ENCODE measurements at places on chromosomes 3 and 15. TPM values are rescaled to one million over a fixed set of nuclear protein-coding genes. Genes with fewer than 3 reads are reported as not detected.

OR5K2 gene
- total RNA-seq, result not detected

MKRN3 gene
- not detected for total RNA-seq

B3GNT5 gene
- 35.2 TPM for total RNA-seq

C3orf22 gene
- not detected for total RNA-seq

ALDH1A2 gene
- total RNA-seq, result 7.5 TPM

UNC13C gene
- total RNA-seq, result not detected

IL12A gene
- 0.29 TPM for total RNA-seq

PPP1R2 gene
- 37.7 TPM for total RNA-seq

ZNF660 gene
- 4.8 TPM for total RNA-seq

IL5RA gene
- total RNA-seq, result not detected

THPO gene
- 1.1 TPM for total RNA-seq

GATA2 gene
- total RNA-seq, result 15.4 TPM

AHSG gene
- not detected for total RNA-seq

EPHB1 gene
- 1.9 TPM for total RNA-seq

GRCh38 chr3:151722856-151723255 is 10.9 kb upstream of the AADACL2 start:
- DNase-seq, result no peak

- DNase-seq, result no peak
Measured at GRCh38 chr3:44055951-44056350, 185.7 kb upstream of the TOPAZ1 start.

DNA sequence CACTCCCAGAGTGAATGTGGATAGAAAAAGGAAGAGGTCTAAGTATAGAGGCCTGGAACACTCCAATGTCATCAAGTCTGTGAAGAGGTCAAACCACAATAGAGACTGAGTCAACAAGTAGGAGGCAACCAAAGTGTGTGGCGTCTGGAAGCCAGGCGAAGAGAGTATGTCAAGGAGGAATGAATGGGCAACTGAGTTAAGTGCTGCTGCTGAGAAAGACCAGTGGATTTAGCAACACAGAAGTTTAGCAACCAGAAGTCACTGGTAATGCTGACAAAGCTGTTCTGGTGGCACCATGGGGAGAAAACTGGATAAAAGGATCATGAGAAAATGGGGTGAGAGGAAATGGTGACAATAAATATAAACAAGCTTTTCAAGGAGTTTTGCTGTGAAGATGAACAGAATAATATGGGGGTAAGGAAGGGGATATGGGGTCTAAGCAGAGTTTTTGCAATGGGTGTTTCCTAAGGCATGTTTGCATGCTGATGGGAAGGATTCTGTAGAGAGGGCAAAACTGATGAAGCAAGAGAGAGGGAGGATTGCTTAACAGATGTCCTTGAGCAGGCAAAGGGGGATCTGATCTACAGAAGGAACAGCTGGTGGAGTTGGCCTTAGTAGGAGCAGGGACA is 38.4 kb downstream of the PCOLCE2 start:
- DNase-seq, result no peak

- no peak for DNase-seq
Measured at GRCh38 chr3:5222283-5223005, 34.9 kb downstream of the EDEM1 start.

DNA sequence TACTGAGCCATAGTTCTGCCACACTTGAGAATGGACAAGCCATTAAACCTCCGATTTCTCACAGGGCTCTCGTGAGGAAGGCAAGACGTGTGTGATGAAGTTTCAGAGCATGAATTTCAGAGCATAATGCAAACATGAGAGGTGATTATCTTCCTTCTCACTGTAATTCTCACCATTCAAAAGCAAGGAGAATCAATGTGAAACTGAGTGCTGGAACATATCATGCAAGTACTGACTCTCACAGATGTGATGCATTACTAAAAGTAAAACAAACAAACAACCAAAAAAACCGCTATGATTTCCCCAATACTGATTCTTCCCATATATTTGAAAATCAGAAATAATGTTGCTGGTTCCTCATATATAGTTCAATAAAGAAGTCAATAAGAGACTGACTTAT is 23.7 kb downstream of the P3H2 start:
- DNase-seq, result no peak

- no peak for DNase-seq
Measured at GRCh38 chr15:80972276-80972675, 17.3 kb downstream of the MESD start.

GRCh38 chr3:21912711-21913110 is 161.7 kb upstream of the ZNF385D start:
- DNase-seq, result no peak

DNA sequence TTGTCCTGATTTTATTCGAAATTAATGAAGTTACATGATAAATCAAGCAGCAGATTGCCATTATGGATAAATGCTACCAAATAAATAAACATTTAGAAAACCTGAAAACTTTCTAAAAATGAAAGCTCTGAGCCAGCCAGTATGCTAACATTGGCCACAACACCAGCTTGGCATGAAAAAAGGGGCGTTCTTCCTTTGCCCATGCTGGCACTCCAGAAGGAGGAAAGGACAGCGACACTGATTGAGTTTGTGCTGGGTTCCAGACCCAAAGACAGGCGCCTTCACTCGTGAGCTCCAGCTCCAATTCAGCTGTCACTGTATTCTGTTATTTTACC is 5.1 kb downstream of the STIMATE start:
- DNase-seq, result no peak

DNA sequence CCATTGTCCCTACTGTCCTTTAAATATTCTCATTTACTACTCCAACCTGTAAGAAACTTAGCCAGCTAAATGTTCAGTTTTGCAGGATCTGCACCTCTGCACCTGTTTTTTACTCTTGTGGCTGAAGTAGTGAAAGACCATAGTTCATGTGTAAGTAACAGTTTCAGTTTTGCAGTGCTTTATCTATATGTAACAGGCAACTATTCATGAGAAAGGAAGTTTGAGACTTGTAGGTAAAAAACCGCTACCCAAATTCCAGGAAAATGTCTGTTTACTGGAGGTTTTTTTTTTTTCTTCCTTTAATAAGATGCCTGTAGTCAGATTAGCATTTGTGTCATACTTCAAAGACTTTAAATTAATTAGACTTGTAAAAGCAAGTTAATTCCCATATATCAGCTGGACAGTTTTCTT is 25.4 kb upstream of the MBNL1 start:
- no peak for DNase-seq

GRCh38 chr3:129068291-129068886 is 7.8 kb downstream of the GP9 start:
- DNase-seq, result no peak

DNA sequence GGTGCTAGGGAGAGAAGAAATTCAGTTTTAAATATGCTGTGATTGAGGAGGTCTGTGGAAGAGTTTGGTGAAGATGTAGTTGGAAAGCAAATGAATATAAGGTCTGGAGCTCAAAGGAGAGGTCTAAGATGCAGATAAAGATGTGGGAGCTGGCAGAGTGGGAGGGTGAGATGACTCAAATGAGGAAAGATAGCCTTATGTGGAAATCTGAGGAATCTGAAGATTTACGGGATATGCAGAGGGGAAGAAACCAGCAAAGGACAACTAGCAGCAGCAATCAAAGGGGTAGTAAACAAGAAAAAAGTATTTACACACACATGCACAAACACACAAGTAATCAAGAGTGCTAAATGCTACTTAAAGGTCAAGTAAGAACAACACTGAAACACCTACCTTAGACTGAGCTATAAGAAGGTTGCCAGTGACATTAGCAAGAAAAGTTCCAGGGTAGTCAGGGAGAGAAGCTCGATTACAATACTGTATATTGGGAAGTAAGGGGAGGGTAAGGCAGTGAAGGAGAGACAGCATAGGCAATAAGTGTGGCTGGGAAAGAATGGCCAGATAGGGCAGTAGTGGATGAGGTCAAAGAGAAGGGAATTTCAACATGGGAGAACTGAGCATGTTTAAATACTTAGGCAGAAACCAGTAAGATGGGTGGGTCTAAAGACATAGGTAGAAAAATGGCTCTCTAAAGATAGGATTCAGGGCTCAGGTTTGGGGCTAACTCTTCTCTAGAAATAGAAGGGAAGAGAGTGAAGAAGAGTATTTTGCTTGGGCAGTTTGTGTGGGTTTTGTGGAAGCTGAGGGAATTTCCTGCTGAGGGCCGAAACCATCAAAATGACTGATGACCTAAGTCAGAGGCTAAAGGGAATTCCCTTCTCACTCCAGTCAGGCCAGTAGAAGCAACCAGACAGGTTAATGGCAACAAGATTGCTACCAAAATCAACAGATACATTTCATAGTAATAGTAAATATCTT is 8.9 kb downstream of the CMTM6 start:
- no peak for DNase-seq
